ENCODE measurements at places on chromosomes 5 and 9.
A peak's percentile ranks its signal among the peaks of the same experiment; 100 is the strongest.

DNA sequence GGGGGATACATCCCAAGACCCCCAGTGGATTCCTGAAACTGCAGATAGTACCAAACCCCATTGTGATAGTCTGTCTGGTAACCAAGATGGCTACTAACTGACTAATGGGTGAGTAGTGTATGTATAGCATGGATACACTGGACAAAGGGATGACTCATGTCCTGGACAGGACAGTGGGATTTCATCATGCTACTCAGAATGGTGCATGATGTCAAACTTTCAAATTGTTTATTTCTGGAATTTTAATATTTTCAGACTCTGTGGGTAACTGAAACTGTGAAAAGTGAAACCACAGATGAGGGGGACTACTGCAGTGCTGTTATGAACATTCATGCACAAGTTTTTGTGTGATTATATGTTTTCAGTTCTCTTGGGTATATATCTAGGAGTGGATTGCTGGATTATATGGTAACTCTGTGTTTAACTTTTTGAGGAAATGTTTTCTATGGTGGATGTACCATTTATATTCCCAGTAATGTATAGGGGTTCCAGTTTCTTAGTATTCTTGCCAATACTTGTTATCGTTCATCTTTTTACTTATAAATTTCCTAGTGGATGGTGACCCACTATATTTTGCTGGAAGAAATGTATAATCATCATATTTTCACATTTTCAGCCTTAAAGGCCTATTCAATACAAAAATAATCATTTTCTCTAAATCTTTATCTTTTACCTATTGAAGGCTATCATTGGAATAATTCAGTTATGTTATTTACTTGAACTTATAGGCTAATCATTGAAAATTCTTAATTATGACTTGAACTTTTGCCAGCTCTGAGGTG is 140.9 kb downstream of the NR3C1 start:
- no peak for DNase-seq

GRCh38 chr5:73918791-73919221 is 292.8 kb downstream of the ARHGEF28 start:
- no peak for DNase-seq

GRCh38 chr9:14654932-14655331 is 38.3 kb downstream of the ZDHHC21 start:
- DNase-seq = no peak

- no peak for DNase-seq
Measured at GRCh38 chr5:174692982-174693422, 31.4 kb upstream of the MSX2 start.

DNA sequence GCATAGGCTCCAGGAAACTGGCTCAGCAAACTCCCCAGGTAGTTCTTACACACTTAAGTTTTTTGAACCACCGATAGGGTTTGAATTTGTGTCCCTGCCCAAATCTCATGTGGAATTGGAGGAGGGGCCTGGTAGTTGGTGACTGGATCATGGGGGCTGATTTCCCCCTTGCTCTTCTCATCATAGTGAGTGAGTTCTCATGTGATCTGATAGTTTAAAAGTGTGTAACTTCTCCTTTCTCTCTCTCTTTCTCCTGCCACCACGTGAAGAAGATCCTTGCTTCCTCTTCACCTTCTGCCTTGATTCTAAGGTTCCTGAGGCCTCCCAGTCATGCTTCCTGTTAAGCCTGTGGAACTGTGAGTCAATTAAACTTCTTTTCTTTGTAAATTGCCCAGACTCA is 22.4 kb upstream of the HACD4 start:
- no peak for DNase-seq

GRCh38 chr9:30075451-30076199 is 2308.8 kb upstream of the ACO1 start:
- DNase-seq = no peak

DNA sequence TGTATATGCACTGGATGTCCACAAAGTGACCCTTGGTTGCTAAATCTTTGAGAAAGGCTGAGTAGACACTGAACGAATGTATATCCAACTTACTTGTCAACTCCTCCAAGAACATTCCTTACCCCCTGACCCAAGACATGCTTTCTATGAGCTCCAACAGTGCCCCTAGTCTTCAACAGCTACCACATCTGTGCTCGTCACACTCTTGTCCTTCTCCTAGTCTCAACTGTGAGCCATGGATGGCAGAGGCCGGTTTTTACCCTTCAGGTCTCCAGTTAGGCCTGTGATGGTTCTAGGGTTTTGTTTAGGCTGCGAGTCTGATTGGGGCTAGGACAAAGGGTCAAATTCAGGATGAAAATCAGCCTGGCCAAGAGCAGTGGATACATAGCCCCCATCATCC is 19.0 kb upstream of the GPX3 start:
- DNase-seq = no peak

- no peak for DNase-seq
Measured at GRCh38 chr5:171570244-171570825, 150.9 kb downstream of the FGF18 start.

DNA sequence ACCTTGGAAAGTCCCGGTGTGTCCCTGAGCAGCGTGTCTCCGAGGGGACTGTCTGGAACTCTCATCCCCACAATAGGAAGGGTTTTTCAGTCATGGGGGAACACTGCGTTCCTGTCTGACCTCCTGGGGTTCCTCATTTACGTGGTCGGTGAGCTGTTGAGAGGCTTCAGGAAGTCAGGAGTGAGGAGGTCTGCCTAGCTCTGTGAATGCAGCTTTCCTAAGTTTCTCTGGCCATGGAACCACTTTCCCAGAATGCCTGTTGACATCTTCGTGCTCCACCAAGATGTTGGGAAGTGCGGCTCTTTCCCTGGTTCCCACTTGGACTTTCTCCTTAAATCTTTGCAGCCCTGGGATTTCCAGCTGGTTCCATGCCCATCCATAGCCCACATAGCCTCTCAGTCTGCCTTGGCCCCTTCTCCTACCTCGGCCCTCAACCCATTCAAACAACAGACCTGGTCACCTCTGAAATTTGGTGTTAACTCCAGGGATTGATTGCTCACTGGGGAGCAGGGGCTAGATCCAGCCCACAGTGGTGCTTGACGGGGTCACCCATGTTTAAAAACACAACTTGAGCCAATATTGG is 27.2 kb downstream of the PSAT1 start:
- DNase-seq = no peak

DNA sequence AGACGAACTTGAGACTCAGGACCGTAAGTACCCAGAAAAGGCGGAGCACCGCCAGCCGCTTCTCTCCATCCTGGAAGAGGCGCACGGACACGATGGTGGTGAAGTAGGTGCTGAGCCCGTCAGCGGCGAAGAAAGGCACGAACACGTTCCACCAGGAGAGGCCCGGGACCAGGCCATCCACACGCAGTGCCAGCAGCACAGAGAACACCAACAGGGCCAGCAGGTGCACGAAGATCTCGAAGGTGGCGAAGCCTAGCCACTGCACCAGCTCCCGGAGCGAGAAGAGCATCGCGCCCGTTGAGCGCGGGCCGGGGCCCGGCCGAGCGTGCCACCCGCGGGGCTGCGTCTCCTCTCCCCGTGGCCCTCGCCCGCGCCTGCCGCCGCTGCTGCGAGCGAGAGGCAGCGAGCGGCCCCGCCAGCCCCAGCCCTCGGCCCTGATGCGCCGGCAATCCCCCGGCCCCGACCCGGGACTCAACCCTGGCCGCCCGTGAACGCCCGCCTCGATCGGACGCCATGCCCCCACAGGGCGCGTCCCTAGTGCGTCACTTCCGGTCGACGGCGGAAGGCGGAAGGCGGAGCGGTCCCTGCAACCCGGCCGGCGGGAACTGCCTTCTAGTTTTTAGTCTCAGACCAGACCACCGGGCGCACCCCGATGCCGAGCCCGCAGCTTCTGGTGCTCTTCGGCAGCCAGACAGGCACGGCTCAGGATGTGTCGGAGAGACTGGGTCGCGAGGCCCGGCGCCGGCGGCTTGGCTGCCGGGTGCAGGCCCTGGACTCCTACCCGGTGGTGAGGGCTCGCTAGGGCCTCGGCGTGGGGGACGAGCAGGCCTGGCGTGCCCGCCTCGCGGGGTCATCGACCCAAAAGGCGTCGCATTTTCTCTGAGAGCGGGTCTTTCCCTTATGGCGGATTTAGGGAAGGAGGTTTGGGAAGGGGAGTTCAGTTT is at the start of the genes NDOR1 and TMEM203:
Gene NDOR1, plus strand, starts transcription at position 575 of the 944 bp plus-strand sequence. Its CDS starts 78 bp downstream, at position 653.
Gene TMEM203, minus strand, starts transcription at position 523 of the 944 bp plus-strand sequence. Its CDS starts 234 bp downstream, at position 289.
- peak; percentile 89 for DNase-seq

- no peak for DNase-seq
Measured at GRCh38 chr5:135386096-135386495, 12.9 kb downstream of the MACROH2A1 start.

- DNase-seq = no peak
Measured at GRCh38 chr9:122360891-122361290, 9.9 kb upstream of the PTGS1 start.

- DNase-seq = no peak
Measured at GRCh38 chr5:112689155-112689909, 48.4 kb upstream of the APC start.

- no peak for DNase-seq
Measured at GRCh38 chr5:159133041-159133741, 33.5 kb upstream of the EBF1 start.

DNA sequence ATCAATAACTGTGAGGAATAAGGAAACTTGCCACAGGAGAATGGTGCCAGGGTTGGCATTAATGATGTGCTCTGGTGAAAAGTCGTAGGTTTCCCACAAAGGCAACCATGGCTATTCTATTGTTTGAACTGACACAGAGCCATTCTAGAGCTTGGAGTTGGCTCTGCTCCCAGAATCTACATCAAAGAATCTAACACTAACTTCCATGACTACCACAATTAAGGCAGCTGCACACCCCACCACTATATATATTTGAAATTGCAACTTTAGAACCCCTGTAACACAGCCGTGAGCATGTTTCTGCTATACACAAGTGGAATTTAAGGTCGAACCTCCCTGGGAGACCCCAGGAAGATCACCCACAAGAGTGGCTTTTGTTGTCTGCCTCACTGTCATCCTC is 89.7 kb upstream of the CCDC152 start:
- no peak for DNase-seq

DNA sequence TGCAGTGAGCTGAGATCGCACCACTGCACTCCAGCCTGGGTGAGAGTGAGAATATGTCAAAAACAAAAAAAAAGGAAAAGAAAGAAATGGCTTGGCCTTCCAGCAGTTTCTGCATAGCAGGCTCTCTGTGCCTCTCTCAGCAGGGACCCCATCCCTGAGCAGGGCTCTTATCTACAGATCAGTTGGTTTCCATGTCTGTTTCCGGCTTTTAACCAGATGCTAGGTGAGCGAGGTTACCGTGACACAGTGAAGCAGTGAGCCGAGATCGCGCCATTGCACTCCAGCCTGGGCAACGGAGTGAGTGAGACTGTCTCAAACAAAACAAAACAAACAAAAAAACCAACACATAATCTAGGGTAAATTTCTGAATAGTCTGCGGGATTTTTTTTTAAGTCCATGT is 51.4 kb downstream of the COL5A1 start:
- no peak for DNase-seq

GRCh38 chr9:90274725-90275124 is 367.9 kb downstream of the DIRAS2 start:
- DNase-seq = no peak

- no peak for DNase-seq
Measured at GRCh38 chr5:138901716-138902115, 26.6 kb upstream of the LRRTM2 start.

DNA sequence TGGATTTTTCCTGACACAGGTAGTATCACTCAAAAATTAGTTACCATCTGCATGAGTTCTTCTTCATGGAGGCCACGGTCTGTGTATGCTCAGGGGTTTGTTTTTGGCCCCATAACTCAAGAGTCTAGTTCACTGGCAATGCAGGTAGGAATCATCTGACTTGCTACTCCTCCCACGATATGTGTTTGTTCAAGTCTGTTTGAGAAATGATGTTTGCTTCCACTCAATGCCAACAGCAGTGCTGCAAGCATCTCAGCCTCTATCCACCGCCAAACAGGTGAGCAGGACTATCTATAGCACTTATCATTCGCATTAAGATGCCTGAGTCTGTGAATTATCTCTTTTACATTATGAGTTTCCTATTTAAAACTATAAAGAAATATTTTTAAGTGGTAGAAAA is 264.8 kb upstream of the PTGER4 start:
- no peak for DNase-seq

DNA sequence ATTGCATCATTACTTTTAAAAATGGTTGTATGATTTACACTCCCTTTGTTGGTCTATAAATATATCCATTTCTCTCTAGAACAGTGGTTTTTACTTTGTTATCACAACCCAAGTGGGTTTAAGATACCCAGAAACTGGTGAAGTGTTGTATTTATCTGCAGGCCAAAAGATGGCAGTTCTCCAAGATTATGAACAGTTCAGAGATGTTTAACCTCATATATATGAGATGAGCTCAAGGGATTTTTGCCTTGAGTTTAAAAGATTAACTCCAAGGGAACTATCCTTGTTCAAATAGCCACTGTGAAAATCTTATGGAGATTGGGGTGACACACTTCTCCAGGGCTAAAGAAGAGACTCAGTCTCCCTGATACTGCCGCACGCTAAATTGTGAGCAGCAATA is 572.6 kb downstream of the TLE4 start:
- DNase-seq = no peak

GRCh38 chr5:56142614-56143372 is 90.3 kb downstream of the ANKRD55 start:
- DNase-seq = no peak

DNA sequence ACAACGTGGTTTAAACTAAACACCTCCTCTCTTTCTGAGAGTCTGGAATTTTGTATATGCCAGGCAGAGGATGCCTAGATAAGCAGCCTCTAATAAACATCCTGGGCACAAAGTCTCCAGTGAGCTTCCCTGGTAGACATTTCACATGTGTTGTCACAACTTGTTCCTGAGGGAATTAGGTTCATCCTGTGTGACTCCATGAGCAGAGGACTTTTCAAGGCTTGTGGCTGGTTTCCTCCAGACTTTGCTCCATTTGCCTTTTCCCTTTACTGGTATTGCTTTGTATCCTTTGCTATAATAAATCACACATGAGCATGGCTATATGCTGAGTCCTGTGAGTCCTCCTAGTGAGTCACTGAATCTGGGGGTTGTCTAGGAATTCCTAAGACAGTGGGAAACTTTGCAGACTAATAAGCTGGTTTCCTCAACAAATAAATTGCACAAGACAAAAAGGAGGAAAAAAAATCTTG is 77.4 kb downstream of the NR2F1-AS1 start:
- DNase-seq = no peak

DNA sequence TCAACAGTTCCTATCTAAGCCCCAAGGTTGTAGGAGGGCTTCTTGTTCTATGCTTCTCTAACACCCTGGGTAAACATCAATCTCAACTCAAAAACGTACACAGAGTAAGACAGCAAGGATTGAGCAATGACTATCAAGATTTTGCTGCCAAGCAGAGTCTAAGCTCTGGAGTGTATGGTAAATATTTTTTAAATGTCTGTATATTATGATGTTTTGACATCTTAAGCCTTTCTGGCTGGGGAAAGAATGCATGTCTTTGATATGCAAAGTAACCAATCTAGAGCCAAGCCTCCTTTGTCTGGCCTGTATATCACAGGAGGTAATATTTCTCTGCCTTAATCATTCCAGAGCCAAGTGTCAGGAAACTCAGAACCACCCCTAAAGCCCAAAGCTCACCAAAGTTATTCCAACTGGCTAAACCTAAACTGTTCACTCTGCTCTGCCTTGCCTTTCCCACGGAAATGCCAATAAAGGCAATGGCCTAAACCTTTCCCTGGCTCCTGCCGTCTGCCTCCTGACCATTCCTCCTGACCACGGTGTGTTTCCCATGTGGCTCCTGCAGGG is 45.2 kb downstream of the YIPF5 start:
- DNase-seq = no peak

- DNase-seq = no peak
Measured at GRCh38 chr5:56734091-56734694, 81.2 kb upstream of the MAP3K1 start.
